ENCODE measurements at places on chromosomes 7 and 10.

DNA sequence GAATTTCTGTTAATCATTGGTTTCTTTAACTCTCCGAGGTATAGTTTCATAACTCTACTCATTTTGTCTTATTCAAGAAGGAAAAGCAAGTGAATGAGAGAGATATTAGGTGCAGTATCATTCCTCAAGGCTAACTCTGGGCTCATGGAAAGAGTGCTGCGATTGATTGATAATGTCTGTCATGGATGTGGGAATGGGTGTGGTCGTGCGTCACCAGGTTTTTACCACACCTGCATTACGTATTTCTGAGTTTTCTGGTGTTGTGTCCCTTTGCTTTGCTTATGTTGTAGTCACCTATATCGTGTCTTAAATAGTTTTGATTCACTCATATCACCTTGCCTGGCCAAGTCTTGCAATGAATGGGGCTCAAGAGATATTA lies 44.9 kb upstream of the ZNF438 start:
- DNase-seq = no peak

DNA sequence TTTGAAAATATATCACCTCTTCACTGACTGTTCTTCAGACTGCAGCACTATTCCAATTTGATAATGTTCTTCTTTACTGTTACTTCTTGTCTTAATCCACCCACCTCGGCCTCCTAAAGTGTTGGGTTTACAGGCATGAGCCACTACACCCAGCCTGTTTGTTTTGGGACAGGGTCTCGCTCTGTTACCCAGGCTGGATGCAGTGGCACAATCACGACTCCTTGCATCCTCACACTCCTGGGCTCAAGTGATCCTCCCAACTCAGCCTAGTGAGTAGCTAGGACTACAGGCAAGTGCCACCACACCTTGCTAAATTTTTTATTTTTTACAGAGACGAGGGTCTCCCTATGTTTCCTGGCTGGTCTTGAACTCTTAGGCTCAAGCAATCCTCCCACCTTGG lies 77.9 kb downstream of the NDUFB2 start:
- no peak for DNase-seq

GRCh38 chr7:153386556-153386955 lies 627.0 kb downstream of the ACTR3B start:
- no peak for DNase-seq

- no peak for DNase-seq
Measured at GRCh38 chr10:122029499-122030199, 40.7 kb downstream of the TACC2 start.
